CD8-positive, alpha-beta memory T cell (primary cell): ENCODE measurements at places on chromosomes 16 and 17.

DNA sequence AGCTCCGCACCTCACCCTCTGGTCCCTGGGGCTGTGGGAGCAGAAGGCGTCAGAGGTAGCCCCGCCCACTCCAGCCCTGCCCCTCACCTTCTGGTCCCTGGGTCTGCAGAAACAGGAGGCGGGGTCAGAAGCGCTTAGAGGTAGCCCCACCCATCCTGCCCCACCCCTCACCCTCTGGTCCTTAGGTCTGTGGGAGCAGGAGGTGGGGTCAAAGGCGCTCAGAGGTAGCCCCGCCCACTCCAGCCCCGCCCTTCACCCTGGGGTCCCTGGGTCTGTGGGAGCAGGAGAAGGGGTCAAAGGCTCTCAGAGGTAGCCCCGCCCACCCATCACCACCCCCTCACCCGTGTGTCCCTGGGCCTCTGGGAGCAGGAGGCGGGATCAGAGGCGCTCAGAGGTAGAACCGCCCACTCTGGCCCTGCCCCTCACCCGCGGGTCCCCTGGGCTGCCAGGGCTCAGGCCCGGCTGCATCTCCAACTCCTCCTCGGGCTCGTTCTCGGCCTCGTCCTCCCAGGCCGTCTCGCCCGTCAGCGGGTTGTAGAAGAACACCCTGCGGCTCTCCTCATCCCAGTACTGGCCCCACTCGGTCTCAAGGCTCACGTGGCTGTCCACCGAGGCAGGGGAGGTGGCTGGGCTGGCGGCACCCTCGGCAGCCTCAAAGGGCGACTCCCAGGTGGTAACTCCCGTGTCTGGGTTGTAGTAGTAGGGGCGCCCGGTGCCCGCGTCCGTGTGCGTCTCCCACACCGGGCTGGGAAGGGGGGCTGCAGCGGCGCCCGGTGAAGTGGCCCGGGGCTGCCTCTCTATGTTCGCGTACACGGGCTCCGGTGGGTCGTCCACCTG, 27.2 kb downstream of the ARHGAP27 start:
- DNase-seq = no peak

DNA sequence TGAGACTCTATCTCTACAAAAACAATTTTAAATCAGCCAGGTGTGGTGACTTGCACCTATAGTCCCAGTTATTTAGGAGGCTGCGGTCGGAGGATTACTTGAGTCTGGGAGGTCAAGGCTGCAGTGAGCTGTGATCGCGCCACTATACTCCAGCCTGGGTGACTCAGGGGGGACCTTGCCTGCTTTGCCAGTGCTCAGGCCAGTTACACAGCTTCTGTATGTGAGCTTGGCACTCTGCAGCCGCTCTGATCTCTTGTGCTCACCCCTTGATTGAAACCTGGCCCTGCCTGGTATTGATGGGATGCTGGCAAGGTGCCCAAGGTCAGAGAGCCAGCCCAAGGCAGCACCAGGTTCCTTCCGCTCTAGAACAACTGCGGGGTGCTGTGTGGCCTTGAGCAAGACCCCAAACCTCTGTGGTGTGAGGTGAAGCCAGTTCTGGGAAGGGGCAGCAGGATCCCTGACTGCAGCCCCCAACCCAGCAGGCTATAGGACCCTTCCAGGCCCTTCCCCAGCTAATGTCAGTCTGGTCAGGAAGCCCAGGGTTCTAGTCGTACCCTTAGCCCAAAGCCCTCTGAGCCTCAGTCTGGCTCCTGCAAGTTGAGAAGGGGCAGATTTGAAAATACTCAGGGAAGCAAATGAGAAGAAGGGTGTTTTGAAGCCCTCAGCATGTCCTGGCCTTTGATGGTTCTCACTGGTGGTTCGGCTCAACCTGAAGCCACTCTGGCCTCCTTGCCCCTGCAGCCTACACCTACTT, 18.9 kb downstream of the MMP15 start:
- DNase-seq = no peak

DNA sequence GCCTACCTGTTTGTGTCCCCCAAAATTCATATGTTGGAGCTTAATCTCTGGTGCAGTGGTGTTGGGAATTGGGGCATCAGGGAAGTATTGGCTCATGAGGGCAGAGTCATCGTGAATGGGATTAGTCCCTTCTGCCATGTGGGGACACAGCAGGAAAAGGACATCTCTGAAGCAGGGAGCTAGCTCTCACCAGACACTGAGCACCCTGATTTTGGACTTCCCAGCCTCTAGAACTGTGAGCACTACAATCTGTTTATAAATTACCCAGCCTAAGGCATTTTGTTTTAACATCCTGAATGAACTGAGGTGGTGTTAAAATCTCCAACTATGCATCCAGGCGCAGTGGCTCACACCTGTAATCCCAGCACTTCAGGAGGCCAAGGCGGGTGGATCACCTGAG, 206.0 kb downstream of the SEC14L1 start:
- DNase-seq = no peak

DNA sequence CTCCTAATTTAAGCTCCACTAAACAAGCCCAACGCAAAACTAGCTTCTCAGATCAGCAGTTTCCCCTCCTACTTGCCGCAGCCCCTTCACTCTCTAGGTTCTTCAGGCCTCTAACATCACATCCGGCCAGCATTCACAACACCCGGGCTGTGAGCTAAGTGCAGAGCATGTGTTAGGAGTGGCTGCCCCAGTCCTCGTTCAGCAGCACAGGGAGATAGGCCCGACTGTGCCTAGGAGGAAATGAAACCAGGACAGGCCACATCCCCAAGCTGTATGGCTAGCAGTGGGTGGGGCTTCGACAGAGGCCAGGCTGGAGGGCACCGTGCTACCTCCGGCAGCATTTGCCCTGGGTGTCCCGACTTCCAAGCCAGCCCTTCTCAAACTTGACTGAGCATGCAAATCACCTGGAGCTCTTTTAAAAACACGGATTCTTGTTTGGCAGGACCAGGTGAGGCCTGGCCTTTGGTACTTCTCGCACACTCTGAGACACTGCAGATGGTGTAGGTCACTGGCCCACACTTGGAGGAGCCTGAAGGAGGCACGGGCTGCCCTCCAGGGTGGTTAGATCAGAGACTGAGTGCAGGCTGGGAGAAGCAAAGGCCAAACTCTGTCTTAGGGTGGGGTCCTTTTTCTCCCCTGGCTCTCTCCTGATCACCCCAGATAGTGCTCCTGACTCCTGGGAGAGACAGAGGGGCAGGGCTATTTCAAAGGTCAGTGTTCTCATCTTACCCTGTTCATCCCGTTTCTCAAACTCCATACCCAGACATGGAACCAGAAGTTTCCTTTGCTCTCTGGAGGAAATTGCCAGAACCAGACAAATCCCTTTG, 202.0 kb downstream of the C16orf78 start:
- DNase-seq = no peak

DNA sequence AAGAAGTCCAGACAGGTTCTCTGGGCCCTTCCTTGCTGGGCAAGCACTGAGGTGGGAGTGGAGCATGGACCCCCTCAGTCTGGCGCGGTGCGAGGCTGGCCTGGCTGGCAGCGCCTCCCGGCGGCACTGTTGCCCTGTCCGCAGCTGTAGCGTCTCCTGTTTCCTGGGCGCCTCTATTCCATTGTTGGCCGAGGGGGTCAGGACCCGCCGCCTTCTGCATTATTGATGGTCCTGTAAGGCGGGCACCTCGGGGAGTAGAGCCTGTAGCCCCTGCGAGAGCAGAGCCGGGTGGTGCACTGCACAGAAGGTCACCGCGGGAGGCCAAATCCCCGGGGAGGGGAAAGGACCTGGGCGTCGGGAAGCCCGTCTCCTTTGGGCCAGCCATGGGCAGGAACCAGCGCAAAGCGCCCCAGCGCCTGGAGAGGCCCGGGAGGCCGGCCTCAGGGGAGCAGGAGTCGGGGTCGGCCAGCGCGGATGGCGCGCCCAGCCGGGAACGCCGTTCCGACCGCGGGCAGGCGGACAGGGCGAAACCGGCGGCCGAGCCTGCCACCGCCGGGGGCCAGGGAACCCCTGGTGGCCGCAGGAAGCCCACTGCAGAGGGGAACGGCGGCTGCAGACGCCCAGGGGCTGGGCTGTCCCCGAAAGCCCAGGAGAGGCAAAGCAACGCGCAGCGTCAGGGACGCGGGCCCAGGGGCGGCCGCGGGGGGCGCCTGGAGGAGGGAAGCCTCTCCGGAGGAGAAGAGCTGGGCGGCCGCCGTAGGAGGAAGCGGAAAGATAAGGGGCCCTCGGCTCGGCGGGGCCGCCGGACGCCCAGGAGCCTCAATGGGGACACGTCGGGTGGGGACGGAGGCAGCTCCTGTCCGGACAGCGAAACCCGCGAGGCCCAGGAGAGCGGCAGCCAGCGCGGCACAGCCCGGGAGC, at the start of gene MYO15B:
TSS of gene MYO15B (plus strand) at position 126 of the 921 bp plus-strand sequence. CDS start at position 384, 258 bp downstream.
- DNase-seq = peak; percentile 78

GRCh38 chr17:67021743-67022450, 22.5 kb upstream of the CACNG1 start:
- DNase-seq = no peak

GRCh38 chr17:56751145-56751738, 82.5 kb downstream of the C17orf67 start:
- DNase-seq = no peak

- DNase-seq = no peak
Measured at GRCh38 chr17:31856750-31857149, 2.3 kb downstream of the COPRS start.

- no peak for DNase-seq
Measured at GRCh38 chr17:57722704-57723043, 22.4 kb downstream of the CCDC182 start.

DNA sequence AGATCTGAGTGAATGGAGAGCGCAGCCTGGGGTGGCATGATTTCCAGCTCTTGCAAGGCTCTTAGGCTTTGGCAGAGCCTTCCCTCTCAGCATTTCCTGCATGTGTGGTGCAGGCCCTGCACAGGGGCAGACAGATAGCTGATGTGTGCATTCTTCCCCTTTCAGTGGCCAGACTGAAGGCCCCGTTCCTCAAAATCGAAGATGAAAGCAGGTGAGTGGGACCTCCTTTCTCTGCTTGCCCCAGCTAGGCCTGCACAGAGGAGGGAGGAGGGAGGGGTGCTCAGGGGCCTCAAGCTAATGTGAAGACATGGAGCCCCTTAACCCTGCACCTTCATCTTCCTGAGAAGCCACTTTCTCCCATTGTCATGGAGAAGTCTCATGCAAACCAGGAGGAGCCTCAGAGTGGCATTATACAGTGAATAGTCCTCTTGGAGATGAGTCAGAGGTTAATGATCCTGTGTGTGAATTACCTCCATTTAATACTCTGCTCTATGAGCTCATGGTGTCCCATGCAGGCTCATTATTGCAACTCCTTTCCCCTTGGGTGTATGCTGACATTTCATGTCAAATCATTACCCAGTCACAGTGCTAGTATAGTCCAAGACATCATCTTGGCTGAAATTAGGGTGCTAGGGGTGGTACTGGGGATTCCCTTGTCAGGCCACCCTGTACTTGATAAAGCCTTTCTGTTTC, 20.4 kb upstream of the ADAM11 start:
- DNase-seq = no peak

- no peak for DNase-seq
Measured at GRCh38 chr16:70734522-70735095, 48.8 kb upstream of the MTSS2 start.

DNA sequence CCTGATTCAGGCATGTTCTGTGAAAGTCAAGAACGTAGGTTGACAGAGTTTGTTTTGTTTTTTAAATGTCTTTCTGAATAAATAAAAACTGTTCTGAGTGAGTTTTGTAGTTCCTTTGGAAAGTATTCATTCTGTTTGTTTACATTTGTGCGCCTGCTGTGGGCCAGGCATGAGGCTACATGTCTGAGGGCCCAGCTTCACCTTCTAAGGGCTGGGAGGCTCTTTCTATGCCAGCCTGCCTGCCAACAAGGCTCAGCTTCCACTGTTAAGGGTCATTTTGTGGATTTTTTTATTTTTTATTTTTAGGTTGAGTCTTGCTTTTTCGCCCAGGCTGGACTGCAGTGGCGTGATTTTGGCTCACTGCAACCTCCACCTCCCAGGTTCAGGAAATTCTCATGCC, 6.1 kb downstream of the WWOX start:
- DNase-seq = no peak

GRCh38 chr16:55495616-55496289, 13.1 kb upstream of the LPCAT2 start:
- no peak for DNase-seq

- DNase-seq = no peak
Measured at GRCh38 chr16:78761427-78761826, 662.0 kb downstream of the WWOX start.

GRCh38 chr17:66443166-66443565, 140.8 kb downstream of the PRKCA start:
- DNase-seq = no peak

GRCh38 chr16:66188917-66189725, 177.4 kb upstream of the CDH5 start:
- DNase-seq = no peak

DNA sequence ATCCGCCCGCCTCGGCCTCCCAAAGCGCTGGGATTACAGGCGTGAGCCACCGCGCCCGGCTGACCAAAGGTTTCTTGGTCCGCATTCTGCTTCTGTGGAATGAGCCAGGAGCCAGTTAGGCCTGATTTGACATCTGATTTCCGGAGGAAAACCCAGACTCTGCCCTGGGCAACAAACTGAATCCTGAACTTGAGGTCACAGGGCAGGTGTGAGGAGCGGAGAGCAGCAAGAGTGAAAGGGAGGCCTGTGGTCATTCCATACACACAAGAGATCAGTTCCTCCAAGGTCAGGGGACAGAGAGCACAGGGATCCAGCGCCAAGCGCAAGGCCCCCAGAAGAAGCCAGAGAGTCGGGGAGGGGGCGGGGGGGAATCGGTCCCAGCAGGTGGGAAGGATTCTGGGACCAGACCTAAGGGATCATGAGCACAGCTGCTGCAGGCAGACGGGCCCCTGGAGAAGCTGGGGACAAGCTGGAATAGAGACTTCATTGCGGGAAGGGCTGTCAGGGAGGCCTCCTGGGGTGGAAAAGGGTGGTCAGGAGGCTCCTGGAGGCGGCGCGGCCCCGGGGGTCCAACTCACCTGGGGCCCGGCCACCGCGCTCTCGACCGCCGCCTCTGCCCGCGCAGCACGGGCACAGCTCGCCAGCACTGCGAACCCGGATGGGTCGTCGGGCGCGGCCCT, 436 bp downstream of the SHPK start:
- peak; percentile 9 for DNase-seq

GRCh38 chr17:44533533-44534246, 23.6 kb upstream of the FZD2 start:
- peak; percentile 74 for DNase-seq

GRCh38 chr17:28597606-28598383, 1.0 kb downstream of the SPAG5 start:
- DNase-seq = no peak

DNA sequence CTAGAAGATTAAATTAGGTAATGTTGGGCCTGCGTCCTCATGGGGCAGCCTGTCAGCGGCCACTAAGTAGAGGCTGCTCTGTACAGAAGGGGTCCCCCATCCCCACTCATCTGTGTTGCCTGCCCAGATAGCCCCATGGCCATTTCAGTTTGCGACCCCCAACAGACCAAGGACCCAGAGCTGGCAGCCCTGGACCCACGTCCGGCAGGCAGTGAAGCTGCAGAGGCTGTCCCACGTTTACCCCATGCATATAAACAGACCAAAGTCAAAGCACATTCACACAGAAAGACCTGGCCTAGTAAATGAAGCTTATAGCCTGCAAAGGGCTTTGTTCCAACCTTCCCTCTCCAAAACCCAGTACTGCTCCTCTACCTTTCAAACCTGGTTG, 4.6 kb downstream of the PDF start:
- DNase-seq = no peak

GRCh38 chr16:76277460-76278030, 344 bp downstream of the CNTNAP4 start:
- DNase-seq = no peak
